Occipital lobe (tissue), 3 donors: ENCODE measurements at places on chromosomes 3 and 15. TPM values are rescaled to one million over a fixed set of nuclear protein-coding genes. Genes with fewer than 3 reads are reported as not detected.

Gene GOLGA8N
- total RNA-seq: 1.4 TPM

DNA sequence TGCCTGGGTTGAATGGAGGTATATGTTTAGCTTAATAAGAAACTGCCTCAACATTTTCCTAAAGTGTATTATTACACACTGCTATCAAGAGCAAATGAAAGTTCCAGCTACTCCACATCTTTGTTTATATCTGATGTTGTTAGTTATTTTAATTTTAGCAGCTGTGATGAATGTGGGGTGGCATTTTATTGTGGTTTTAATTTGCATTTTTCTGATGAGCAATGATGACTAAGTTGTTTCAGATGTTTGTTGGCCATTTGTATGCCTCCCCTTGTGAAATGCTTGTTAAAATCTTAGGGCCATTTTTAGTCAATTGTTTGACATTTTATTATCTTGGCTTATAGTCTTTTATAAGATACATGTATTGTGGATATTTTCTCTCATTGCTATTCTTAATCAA, 260.4 kb upstream of the SLCO3A1 start:
- no peak for DNase-seq

GRCh38 chr3:191859531-191859930, 398.6 kb downstream of the PYDC2 start:
- no peak for DNase-seq

DNA sequence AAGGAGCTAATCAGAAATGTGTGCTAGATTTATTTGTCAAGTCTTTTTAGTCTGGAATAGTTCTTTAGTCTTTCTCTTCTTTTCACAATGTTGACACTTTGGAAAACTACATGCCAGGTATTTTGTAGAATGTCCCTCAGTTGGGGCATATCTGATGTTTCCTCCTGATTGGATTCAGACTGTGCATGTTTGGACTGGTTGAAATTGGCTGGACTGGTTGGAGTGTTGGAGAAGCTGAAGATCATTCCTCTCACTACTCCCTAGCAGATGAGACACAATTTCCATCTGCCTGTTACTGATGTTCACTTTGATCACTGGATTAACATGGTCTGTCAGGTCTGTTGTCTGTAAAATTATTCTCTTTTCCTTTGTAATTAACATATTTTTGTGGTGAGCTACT, 3.7 kb downstream of the NME9 start:
- no peak for DNase-seq
